Vagina (tissue), 2 donors: ENCODE measurements at places on chromosomes 1 and 21.

- DNase-seq = no peak
These were observed 52.9 kb upstream of the CD46 start for GRCh38 chr1:207698822-207699483.

- DNase-seq = no peak
These were observed 9.3 kb downstream of the NEK7 start for GRCh38 chr1:198165927-198166647.

DNA sequence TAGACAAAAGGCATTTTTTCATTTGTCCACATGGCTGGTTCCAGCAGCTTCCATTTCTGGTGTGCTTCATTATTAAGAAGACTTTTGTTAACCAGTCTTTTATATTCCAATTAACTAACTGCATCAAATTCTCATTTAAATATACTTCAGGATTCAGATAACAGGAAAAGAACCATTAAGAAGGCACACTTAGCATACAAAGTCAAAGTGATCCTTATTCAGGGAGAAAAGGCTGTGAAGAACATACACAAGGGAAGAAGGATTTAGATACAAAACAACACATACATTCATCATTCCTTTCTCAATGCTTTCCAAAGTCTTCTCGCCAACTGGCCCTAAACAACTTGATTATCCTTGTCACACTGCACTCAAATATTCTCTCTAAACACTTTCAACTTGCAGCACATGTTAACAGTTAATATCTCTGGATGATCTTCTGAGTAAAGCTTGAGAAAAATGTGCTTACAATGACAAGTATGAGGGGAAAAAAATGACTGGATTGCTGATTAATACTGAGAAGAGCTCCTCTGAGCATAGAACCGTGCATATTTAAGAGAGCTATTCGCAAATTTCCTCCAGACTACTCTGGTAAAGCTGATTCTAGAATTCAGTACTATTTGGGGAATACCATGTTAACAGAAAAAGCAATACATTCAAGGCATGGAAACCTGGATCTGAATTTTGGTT is 225.2 kb upstream of the TNR start:
- no peak for DNase-seq

- DNase-seq = no peak
These were observed 14.3 kb downstream of the NHLH2 start for GRCh38 chr1:115826628-115827027.

DNA sequence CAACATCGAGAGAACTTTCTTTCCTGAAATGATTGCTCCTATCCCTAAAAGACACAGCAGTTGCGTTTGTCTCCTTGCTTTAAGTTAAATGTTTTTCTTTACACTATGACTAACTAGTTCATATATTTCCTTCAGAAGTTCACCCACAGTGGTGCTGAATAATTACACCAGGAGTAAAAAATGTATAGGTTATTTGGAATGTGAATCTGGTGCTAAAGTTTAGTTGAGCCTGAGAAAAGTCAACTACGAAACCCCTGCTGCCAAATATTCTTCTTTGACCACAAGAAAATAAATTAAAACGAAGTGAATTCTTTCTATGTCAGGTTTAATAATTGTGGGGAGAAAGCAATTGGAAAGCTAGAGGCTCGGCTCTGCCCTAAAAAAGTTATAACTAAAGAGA is 52.8 kb downstream of the C4BPA start:
- no peak for DNase-seq

DNA sequence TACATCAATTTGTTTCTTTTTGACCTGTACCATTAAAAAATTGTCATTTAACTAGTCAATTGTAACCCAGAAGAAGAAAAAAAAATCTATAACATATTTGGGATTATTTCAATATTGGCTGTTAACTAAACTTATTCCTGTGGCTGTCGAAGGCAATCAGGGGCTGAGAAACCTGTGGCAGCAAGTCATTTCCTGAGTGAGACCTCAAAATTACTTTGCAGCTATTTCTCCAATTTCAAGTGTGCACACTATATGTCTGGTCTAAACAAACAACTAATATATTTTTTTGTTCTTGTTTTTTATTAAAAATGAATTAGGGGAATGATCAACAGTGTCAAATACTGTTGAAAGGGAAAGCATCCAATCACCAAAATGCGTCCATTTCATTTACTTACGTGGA is 1357.6 kb upstream of the B3GALT2 start:
- no peak for DNase-seq

- DNase-seq = no peak
These were observed 7.0 kb downstream of the TMEM63A start for GRCh38 chr1:225875044-225875815.

- no peak for DNase-seq
These were observed 25.0 kb downstream of the PRDX6 start for GRCh38 chr1:173502104-173502503.

- no peak for DNase-seq
These were observed 21.1 kb upstream of the CDC42 start for GRCh38 chr1:22031214-22031962.

- no peak for DNase-seq
These were observed 14.8 kb upstream of the BTG2 start for GRCh38 chr1:203290261-203291089.

DNA sequence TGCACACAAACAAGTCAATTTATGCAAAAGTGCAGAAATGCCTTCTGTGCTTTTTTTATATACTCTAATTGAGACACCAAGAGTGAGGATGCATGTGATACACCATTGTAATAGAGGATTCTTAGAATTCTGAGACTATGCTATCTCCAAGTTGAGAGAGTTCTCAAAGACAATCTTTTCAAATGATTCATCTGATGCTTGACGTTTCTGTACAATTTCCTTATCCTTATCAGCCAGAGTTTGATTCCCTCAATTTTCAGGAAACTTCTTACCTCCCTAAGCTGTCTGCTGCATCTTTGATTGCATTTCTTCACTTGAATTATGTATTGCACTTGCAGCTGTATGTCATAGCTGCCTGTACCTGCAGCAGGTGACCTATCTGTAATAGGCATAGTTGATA is 211.3 kb upstream of the SPAG17 start:
- DNase-seq = no peak

GRCh38 chr1:196043268-196043667 is 565.0 kb downstream of the KCNT2 start:
- DNase-seq = no peak

DNA sequence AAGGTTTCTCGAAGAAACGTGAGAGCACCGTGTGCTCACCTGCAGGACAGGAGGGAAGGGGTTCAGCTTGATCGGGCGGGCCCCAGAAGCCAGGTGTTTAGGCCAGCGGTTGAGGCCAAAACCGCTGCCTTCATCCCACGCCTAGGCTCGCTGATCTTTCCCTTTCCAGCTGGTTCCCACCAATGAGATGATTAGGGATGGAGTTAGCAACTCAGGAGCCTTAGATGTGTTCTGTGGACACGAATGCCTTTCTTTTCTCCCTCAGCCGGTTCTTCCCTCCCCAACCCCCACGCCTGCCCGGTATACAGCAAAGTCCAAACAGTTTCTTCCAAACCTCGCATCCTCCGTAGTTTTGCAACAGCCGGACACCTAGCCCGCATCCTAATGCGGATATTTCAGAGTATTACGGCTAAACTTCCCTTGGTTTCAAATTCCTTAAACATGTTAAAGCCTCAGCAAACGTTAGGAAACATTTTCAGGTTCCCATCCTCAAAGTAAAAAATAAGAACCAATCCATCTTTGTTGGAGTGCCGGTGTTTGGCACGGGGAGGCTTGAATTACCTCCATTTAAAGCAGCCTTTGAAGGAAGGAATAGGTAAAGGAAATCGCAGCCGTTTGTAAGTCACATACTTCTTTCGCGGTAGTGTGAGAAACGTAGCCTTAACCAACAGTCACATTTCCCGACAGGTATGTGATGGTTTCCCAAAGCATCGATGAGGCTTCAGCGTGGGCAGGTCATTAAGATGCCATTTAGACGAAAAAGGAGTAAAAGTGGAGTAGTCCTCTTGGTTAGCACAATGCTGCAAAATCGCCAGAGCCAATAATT is 1.1 kb downstream of the LRRC8C start:
- DNase-seq = no peak

GRCh38 chr1:36421649-36422048 is 23.9 kb upstream of the LSM10 start:
- DNase-seq = no peak

GRCh38 chr1:11151826-11152612 is 37.1 kb upstream of the ANGPTL7 start:
- DNase-seq = no peak

DNA sequence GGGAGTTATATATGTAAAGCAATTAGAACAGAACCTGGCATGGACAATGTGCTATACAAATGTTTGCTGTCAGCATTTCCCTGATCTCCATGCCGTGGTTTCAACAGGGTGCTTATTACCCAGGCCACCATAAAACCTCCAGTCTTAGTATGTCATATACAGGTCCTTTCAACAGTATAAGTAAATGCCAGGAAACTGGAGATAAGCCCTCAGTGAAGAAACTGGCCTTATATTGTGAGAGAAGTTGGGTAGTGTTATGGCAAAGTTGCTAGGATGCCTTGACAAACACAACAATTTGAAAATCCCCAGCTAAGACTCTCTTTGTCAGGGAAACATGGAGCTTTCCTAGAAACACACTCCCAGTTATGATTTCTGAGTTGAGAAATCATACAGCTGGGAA is 850.2 kb upstream of the ADAMTS5 start:
- DNase-seq = no peak

- no peak for DNase-seq
These were observed 382.2 kb downstream of the NTNG1 start for GRCh38 chr1:107523061-107523460.

GRCh38 chr1:24096009-24096738 is 15.8 kb downstream of the MYOM3 start:
- DNase-seq = no peak

DNA sequence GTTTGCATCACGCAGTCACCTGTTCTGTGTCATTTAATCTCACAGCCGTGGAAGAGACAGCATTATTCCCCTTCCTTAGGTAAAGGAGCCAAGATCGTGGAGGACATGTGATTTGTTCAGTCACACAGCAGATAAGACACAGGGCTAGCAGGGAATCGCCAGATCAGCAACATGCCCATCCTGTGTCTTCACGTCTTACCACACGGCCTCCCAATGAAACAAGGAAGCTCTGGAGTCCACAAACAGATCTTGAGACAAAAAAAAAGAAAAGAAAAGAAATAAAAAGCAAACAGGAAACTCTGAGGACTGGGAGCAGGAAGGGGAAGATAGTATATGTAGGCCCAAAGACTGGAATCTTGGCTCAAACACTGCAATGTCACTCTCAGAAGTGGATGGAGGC is 155.3 kb downstream of the ADSS2 start:
- DNase-seq = no peak

- no peak for DNase-seq
These were observed 119.1 kb upstream of the GALNT2 start for GRCh38 chr1:229947968-229948367.

DNA sequence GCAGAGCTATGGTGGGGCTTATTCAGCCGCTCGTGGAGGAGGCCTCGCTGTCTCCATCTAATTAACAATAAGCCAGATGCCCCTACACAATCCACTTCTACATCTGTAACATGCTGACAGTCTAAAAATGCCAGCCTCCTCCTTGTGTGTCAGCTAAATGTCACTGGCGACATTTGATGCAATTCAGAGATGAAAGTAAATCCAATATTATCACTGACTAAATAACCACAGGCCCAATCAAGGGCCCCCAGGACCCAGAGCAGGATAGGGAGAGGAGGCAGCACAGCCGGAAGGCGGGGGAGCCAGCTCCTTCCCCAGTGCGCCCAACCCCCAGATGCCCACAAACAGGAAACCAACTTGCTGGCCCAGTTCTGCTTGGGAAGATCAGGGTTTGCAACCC is 76.6 kb downstream of the DMRTA2 start:
- no peak for DNase-seq

DNA sequence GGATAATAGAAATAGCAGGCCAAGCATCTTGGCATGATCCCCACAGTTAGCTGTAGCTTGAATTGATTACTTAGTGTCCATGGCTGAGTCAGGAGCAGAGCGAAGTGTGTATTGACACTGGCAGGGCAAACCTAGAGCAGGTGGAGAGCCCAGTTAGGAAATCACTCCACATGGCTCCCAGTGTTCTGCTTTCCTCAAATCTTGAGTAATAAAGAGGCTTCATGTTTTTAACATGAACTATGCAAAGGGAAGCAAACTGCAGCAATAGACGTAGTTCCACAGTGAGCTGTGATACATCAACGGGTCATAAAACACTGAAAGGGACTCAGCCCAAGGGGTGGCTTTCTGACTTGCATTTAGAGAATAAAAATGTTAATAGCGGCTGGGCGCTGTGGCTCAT is 28.9 kb downstream of the RHEX start:
- no peak for DNase-seq

DNA sequence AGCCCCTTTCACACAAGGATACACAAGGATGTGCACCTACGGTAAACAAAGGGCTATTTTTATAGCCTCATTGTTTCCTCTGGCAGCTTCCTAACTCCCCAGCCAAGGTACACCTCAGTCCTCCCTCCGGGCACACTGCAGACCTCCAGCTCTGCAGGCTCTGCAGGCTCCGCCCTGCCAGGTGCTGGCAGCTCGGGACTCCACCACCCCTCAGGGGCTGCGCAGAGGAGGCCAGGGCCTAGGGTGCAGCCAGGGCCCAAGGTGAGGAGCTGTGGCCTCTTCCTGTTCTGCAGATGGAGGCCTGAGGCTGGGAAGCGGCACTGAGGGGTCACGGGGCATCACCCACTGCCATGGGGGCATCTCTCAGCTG is 19.8 kb upstream of the CLSTN1 start:
- no peak for DNase-seq

- DNase-seq = no peak
These were observed 31.9 kb upstream of the RGS21 start for GRCh38 chr1:192284927-192285326.

DNA sequence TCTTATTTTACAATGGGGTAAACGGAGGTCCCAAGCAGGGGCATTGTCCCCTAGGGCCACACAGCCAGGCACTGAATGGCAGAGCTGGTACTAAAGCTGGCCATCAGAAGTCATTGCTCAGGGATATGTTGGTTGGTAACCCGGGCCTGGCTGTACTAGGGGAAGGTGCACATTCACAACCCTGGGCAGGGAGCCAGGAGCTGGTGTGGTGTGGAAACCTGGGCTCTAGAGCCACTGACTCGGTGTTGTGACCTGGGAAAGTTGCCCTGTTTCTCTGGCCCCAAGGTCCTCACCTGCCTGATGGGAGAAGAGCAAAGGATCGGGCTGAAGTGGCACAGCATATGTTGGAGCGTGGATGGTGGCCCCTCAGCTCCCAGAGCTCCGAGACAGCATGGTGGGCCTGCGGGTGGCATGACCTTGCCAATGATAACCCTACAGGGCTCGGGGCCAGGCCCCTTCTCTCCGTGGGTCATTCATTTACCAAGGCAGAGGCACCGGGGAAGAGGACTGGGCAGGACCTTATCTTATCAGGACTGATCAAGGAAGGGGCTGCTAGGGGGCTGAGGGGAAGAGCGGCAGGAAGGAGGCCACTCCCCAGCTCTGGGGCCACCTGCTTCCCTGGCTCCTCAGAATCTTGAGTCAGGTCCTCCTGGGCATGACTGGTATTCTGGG is 274.1 kb downstream of the TRABD2B start:
- DNase-seq = no peak
